ENCODE measurements at places on chromosomes 1 and 21.
A peak's percentile ranks its signal among the peaks of the same experiment; 100 is the strongest.

- no peak for DNase-seq
Observed at GRCh38 chr1:53069265-53069662, 7.3 kb downstream of the PODN start.

DNA sequence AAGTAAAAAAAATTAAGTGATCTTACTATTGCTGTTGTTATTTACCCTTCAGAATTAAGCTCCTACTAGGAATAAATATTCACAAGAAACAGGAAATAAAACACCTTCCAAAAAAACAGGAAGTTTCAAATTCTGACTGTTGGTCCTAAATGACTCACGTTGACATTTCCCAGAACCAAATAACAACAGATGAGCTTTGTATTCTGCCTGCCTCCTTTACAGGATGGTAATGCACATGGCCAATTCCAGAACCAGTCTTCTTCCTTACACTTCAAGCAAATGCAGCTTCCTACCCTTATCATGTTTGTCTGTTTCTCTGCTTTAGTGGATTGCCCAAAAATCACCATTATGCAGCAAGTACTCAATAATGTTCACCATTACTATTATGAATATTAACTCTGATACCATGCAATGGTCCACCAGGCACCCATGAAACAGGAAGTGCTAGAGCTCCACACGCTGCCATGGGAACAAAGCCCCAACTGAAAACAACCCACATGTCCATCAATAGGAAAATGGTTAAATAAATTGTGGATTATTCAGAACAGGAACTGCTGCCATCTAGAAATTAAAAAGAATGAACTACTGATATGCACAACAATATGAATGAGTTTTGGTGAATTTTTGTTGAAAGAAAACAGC lies 8.9 kb downstream of the CASP9 start:
- DNase-seq = no peak

GRCh38 chr1:234643111-234643849 lies 33.3 kb upstream of the IRF2BP2 start:
- DNase-seq = no peak

GRCh38 chr1:180627411-180627810 lies 4.4 kb upstream of the XPR1 start:
- DNase-seq = no peak

GRCh38 chr1:218557731-218558130 lies 212.6 kb downstream of the TGFB2 start:
- DNase-seq = no peak

- DNase-seq = no peak
Observed at GRCh38 chr1:70467531-70467930, 56.5 kb downstream of the CTH start.

- DNase-seq = no peak
Observed at GRCh38 chr21:44383216-44383615, 29.8 kb downstream of the TRPM2 start.

- DNase-seq = no peak
Observed at GRCh38 chr1:19406680-19407079, 78.7 kb downstream of the CAPZB start.

DNA sequence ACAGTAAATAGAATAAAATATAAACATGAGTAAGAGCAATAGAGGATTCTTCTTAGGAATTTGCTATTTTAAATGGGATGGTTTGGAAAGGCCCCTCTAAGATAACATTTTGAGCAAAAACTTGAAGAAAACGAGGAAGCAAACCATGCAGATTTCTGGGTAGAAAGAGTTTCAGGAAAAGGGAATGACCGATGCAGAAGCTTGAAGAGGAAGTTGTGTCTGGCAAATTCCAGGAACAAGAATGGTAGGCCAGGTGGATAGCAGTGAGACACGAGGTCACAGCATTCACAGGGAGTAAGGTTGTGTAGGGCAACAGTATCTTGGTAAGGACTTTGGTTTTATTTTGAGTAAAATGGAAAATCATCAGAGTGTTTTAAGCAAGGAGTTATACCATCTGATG lies 108.9 kb downstream of the PEX14 start:
- no peak for DNase-seq

DNA sequence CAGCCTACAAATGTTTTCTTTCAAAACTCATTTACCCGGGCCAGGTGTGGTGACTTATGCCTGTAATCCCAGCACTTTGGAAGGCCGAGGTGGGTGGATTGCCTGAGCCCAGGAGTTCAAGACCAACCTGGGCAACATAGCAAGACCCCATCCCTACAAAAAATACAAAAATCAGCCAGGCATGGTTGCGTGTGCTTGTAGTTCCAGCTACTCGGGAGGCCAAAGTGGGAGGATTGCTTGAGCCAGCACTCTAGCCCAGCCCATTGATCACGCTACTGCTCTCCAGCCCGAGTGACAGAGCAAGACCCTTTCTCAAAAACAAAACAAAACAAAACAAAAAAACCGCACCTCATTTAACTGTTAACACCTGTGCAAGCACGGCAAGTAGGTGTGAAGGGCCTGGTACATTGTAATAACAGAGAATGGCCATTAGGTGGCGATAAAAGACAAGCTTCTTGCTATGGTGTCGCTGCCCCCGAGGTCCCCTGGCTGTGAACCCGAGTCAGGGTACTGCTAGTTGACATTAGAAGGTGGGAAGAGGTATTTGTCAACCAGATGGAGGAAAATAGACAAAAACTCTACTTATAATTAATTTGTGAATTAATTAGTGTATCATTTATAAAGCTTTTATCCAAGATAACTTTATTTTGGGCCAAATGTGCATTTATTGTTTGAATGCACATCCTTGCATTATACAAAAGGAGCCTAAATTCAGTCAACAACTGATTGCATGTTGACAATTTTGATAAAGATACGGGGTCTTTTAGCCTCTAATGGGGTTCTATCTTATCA lies 66.5 kb downstream of the SH3BGR start:
- DNase-seq = peak; percentile 24

DNA sequence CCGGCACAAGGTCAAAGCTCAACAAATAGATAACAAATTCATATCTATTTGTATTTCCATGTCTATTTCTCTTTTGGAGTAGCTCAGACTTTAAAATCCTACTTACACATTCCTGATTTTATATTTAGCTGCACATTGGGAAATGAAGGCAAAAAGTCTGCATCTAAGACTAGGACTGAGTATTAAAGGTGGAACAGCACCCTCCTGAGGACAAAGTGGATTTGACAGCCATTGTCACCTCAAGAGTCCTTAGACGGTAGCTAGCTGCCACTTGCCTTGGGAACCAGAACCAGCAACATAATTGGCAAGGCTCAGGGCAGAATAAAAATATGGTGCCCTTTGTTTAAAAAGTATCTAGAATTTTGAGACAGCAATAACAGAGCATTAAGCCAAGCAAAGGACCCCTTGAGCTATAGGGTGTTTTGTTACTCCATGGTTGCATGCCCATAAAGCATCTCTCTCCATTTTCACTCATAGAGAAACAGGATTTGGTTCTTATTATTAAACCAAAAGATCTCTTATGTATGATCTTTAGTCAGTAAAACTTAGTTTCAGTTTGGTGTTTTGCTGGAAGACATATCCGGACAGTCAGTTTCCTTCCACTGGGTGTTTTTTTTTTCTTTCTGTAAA lies 30.0 kb upstream of the SGIP1 start:
- peak; percentile 22 for DNase-seq

GRCh38 chr1:40270152-40270834 lies 12.3 kb downstream of the ZMPSTE24 start:
- DNase-seq = no peak

DNA sequence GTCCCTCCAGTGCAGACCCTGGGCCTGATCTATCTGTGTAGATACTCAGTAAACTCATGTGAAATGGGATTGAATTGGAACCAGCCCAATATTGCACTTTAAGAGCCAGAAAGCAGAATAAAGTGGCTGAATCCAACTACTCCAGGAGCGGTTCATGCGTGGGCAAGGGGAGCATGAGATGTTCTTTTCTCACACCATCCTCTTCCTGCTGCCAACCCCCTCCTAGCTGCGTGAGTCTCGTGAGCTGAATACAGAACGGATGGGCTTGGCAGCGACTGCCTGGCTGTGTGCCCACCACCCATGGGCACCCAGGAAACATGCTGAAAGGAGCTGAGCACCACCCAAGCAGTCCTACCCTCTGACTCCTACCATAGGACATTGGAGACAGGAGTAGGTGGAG lies 128.3 kb downstream of the ELAVL4 start:
- DNase-seq = no peak

DNA sequence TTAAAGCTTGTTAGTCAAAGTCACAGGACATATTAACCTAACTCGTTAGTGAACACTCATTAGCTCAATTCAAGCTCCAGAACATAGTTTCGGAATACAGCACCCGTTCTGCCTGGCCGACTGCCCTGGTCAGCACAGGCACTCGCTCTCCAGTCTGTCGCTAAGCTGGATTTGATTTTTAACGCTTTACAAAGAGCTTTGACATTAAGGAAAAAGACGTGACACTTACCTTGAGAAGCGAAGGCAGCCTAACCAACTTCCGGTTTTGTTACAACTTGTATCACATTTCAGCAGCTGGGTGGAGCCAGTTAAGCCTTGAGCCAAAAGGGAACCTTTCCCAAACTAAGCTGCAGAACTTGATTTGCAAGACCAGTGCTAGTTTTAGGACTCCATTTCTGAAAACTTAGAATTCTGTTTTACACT lies at the start of gene FRRS1:
TSS of gene FRRS1 (minus strand) at position 258 of the 423 bp plus-strand sequence. CDS start 17,867 bp downstream, outside the sequence.
- no peak for DNase-seq

DNA sequence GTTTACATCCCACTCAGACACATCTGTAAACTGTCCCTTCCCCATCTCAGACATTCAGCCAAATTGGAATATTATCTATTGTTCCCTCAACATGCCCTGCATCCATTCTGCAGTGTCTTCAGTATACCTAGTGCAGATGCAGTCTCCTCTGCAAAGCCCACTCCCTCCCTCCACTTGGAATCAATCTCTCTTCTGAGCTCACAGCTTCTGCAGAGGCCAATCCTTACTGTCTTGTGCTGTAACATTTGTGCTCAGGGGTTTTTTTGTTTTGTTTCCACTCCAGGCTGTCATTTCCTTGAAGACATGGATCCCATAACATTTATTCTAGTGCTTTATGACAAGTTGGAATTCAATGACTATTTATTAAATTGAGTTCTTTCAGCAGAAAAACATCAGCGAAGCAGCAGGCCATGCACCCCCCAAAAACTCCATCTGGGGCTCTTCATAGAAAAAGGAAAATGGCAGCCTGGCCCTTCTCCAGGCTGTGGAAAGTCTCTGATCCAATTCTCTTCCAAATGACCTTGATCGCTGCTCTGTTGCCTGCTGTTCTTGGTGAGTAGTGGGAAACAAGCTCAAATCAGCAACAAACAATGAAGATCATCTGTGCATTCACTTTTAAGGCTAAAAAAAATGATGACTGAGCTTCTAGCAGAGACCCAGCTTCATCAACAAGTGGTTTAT lies 8.7 kb downstream of the C4BPA start:
- DNase-seq = no peak

GRCh38 chr1:243507672-243508302 lies 251.9 kb downstream of the SDCCAG8 start:
- no peak for DNase-seq

- DNase-seq = no peak
Observed at GRCh38 chr1:100362821-100363466, 10.6 kb downstream of the CDC14A start.

DNA sequence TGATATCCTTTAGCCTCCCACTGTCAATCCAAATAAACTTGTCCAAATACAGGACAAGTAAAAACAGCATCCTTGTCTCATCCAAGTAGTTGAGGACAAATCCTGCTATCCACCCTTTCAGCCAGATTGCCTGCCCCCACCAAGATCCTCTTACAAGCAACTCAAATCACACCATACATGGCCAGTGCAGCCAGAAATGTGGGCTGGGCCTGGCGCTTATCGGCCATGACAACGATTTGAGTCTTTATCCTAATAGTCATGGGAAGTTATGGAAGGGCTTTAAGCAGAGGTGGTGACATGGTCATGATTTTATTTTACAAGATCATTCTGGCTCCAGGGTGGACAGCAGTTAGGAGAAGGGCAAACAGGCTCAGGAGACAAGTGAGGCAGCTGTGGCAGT lies 6.3 kb downstream of the GPA33 start:
- DNase-seq = no peak

DNA sequence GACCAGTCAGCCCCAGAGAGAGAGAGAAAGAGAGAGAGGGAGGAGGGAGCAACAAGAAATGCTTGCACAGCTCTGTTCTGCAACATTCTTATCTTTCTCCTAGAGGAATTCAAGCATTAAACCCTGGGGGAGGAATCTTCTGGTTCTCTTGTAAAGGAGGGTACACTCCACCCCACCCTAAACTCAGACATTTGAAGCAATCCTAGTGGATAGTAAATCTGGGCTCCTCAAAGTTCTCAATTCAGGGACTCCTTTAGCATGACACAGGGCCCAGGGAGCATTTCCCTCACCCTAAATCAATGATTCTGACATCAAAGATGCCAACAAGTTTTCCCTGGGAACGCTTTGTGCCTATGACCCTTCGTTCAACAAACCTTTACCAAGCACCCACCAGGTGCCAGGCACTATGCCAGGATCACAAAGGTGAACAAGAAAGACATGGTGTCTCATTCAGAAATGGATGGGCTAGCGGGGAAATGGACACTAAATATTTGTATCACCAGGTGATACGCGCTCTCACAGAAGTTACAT lies 11.9 kb upstream of the CAPN2 start:
- DNase-seq = no peak

All from stimulated activated CD4-positive, alpha-beta T cell treated with anti-CD3 and anti-CD28 coated beads, Interleukin-4, amount 100 ng/mL, for 1 hour (primary cell).